AML-193 (cell line): ENCODE measurements at places on chromosomes 3 and 15.

- DNase-seq: no peak
These were observed 24.8 kb downstream of the PSTPIP1 start for GRCh38 chr15:77019521-77020331.

DNA sequence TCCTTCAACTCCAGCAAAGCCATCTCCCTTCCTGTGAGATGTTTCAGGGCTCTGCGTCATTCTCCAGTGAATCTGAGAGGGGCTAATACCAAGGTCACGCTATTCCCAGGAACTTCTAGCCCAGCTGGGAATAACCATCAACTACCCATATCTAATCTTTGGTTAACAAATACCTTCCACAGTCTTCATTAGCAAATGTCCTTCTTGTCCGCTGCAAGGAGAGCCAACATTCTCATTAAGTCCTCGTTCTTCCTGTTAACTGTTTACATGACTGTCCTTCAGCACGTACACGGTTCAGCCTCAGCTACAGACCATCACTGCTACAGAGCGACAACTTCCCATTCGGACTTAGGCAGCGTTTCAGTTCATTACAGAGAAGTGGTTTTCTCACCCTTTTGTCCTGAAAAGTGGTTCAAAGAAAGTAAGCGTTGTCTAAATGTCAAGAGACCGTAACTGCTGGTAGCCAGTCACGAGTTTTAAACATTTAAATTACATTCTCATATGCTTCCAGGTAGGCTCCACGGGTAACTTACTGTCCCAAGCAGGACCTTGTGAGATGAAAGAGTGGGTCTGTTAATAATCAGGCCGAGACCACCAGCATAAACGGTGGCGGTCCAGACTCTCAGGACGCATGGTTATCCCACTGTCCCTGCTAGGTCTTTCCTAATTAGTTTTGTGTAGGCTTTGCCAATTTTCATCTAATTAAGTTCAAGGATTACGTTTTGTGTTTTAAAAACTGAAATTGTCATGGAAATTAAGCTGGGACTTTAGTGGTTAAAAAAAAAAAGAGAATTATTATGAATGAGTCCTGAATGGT, 63.8 kb downstream of the CHSY1 start:
- DNase-seq: no peak

DNA sequence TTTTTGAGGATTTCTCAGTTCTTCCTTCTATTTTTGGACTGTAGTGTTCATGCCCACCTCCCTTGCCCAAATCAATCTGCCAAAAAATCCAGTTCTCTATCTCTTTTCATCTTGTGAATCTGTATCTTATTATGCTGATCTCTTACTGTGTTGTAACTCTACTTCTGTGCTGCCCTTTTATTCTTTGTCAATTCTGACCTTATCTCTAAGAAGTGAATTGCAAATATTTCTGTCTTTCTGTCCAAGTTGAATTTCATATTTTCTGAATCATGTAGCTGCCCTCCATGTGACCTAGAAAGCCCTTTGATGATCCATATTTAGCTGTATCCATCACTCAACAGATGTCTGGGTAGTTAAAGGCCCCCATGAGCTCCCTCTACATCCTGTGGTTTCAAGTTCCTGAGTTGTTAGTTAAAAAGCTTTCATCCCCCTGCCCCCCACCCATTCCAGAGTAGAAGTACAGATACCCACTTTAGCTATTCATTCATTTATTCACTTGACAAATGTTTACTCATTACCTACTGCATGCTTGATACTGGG, 33.6 kb upstream of the ETV5 start:
- DNase-seq: no peak

DNA sequence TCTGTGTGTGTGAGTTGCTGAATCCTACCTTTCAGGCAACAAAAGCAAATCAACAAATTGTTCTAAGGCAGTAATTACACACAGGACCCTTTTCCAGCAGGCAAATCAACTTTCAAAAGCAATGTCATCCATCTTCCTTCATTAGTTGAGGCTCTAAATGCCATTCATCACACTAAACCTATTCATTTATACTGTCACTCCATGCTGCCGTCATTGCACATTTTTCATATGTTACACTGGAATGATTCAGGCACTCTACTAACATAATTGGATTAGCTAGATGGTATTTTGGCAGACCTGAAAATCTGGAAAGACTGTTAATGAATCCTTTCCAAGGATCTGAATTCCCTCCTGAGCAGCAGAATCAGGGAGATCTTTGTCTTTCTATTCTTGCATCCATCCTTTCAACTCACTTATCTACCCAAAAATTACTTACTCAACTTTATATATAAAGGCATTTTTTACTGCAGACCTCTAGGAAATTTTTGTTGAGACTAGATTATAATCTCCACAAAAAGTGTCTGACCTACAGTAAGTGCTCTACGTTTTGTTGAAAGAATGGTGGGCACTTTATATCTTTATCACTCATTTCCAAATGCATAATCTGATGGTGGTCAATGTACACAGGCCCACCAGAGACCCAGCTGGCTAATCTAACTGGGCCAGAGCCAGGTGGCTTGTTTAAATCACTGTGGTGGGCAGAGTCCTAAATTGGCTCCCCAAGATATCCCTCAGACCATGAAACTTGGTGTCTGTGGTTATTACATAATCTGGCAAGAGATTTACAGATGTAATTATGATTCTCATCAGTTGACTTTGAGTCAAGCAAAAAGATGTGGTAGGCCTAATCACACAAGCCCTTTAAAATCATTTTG, 25.0 kb downstream of the MIX23 start:
- DNase-seq: no peak

DNA sequence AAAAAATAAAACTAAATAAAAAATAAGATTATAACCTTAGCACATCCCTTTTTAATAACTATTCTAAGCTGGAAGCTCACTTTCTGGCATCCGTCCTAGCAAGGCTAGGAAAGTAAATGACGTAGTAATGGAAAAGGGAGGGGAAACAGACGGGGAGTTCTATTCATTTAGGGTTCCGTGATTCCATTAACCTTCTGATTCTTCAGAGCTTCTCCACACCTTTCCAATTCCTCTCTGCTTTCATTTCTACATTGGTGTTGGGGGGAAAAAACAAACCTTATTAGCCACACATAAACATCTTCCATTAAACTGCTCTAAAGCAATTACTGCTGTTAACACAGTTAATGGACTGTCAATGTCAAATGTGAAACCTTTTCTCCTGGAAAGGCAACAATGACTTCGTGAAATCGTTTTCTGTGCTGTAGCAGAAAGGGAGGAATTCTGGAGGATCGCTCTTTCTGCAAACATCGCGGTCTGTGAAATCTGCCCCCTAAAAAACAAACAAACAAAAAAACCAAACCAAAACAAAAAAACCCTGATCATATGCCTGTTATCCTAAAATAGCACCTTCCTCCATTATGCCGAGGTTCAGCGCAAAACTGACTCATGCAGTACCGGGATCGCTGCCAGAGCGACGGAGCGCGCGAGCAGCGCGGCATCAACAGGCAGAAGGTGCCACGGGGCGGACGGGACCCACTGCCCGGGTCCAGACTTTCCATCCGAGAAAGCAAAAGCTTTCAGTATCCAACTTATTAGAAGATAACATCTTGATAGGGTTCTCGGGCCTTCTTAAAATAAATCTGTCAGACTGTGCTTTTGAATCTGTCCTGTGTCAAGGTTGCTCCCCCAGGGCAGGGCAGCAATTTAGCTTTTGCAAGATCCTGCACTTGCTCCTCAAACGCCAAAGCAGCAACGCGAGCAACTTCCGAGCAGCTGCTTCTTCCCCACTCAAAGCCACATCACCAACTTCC, 156.2 kb downstream of the FGF12 start:
- DNase-seq: no peak

GRCh38 chr3:172658344-172659245, 52.3 kb downstream of the NCEH1 start:
- DNase-seq: no peak

DNA sequence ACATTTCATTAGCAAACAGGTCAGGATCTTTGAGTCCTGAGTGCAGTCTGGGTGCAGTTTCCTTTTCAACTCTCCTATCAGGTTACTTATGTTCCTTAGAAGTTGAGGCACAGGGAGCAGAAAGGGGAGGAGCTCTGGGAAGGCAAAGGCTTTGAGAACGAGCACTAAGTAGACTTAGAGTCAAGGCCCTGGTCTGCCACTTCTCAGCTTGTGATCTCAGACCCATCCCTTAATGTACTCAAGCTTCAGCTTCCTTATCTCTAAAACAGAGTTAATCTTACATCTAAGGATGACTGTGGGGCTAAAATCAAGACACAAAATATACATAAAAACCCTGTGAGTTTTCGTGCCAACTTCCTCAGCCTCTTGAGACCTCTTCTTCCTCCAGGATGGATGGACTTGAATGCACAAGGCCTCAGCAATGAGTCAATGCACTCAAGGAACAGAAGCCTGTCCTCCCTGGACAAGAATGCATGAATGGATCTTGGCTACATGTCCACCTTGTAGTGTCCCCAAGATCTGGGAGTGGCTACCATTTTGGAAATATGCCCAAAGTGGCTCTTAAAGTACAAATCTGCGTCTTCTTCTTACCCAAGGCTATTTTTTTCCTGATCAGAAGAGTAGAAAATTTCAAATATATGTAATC, 105.1 kb downstream of the WDR76 start:
- no peak for DNase-seq

- DNase-seq: no peak
These were observed 67.2 kb downstream of the LRRK1 start for GRCh38 chr15:100986158-100986896.

DNA sequence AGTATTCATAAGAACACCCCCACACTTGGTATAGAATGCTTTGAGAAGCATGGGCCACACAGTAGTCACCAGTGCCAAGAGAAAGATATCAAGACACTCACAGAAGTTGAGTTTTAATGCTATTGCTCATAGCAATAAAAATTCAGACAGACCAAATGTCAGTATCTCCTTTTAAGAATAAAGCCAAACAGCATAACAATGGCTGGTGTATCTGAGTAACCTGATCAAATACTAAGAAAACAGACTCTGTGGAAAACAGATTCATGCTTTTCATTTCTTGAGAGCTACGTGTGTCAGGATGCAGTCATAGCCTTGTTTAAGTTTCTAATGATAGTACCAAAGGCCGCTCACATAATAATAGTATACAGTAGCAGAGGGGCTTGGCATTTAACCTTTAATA, 778.5 kb downstream of the MECOM start:
- DNase-seq: no peak

GRCh38 chr3:28326458-28326926, 22.0 kb upstream of the ZCWPW2 start:
- DNase-seq: peak; percentile 13

- DNase-seq: peak; percentile 63
These were observed 2.4 kb downstream of the ANAPC13 start for GRCh38 chr3:134483195-134483900.

GRCh38 chr15:71649894-71650293, 160.5 kb upstream of the NR2E3 start:
- DNase-seq: no peak

DNA sequence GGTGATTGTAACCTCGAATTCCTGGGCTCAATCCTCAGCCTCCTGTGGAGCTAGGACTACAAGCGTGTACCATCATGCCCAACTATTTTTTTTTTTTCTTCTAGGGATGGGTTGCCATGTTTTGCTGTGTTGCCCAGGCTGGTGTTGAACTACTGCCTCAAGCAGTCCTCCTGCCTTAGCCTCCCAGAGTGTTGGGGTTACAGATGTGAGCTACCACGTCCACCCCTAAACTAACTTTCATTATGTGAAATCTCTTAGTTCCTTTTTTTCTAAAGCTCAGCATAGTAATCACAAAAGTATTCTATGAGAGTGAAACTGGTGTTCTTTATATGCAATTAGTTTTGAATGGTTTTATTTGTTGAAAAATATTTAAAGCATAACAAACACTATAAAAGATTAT, 92.1 kb downstream of the XRN1 start:
- DNase-seq: no peak

DNA sequence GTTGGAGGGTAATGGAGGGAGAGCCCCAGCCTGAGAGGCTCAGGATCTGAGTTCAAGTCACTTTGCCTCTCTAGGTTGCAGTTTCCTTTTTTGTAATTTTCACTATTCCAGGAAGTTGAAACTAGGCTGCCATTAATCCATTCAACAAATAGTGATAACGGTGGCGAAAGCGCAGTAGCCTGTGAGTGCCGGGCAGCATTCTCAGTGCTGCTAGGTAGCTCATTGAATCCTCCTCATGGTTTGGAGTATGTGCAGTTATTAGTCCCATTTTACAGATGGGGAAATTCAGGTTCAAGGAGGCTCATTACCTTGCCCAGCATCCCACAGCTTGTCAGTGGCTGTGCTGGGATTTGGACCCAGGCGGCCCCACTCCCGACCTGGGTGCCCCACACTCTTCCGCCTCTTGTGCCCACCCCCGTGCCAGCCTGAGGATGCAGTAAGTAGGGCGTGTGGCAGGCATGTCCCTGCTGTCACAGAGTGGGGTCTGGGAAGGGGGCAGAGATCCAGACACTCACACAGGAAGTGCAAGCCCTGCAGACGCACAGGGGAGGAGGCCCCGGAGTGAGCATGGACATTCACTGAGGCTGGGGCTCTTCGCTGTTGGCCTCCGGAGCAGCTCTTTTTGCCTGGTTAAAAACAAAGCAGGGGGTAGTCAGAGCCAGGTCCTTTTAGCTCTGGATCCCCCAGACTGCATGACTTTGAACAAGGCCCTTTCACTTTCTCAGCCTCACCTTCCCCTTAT, 58.8 kb downstream of the SLC6A6 start:
- DNase-seq: no peak

DNA sequence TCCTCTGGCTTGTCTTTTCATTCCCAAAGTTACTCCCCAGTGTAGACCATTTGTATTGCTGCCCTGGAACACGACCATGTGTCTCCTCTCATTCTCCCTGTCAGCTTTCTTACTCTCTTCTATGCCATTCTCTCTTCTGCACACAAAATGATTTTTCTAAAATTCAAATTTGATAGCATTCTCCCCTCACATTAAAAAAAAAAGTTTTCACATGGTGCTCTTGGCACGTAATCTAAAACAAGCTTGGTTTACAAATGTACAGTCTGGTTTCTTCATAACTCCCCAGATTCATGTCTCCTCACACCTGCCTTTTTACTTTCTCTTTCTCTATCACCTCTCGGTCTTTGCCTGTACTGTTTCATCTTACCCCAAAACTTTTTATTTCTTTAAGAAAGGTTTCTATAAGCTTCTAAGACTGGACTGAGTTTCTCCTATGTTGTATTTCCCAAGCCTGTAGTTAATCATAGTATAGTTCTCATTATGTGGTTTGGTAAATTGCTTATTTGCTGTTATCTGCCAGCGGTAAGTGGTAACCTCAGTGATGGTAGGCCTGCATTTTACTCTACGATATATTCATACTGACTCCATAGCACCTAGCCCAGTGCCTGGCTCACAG, 31.2 kb downstream of the BCHE start:
- no peak for DNase-seq

DNA sequence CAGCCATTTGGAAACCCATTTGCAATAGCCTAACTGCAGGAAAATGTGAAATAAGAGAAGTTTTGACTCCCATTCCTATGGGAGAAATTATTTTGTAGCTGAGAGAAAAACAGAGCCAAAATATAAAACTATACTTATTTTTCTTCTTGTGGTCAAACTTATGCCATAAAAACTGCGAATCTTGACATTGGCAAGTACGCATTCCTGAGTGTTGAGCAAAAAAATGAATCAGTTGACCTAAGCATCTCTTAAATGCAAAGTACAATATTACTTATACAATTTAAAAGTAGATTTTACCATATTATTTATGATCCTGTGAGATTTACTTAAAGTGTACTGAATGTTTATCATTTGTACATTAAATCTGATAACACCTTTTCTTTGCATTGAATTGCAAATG, 50.1 kb upstream of the CMC1 start:
- no peak for DNase-seq

- DNase-seq: no peak
These were observed 20.7 kb upstream of the FEM1B start for GRCh38 chr15:68256675-68257450.
